Sigmoid colon (tissue), 7 donors: ENCODE measurements at places on chromosomes 6 and 20. TPM values are rescaled to one million over a fixed set of nuclear protein-coding genes. Genes with fewer than 3 reads are reported as not detected.
A peak's percentile ranks its signal among the peaks of the same experiment; 100 is the strongest.

Gene PLA2G7
- total RNA-seq, result not detected

Gene RAET1G
- total RNA-seq, result not detected

Gene HAO1
- total RNA-seq, result not detected

Gene SLC4A11
- not detected for total RNA-seq

Gene CLDN20
- not detected for total RNA-seq

Gene FAM83C
- total RNA-seq, result not detected

Gene LAMA2
- 59.6 TPM for total RNA-seq

Gene SLC26A8
- total RNA-seq, result not detected

Gene ARFGEF3
- total RNA-seq, result 1.5 TPM

Gene RFX6
- not detected for total RNA-seq

GRCh38 chr20:19918965-19919329, 98.2 kb upstream of the NAA20 start:
- no peaks in the 10 kb centered on the region for H3K27me3 ChIP-seq
- H3K4me3 ChIP-seq, result no peak overlapping the region
- no peaks in the 10 kb centered on the region for H3K4me1 ChIP-seq
- no peak overlapping the region for H3K27ac ChIP-seq
- no peak for DNase-seq

- H3K4me3 ChIP-seq, result no peak overlapping the region
- H3K4me1 ChIP-seq, result no peaks in the 10 kb centered on the region
- H3K36me3 ChIP-seq, result no peaks in the 10 kb centered on the region
- no peak for DNase-seq
- H3K27me3 ChIP-seq, result no peaks in the 10 kb centered on the region
These were observed 33.2 kb upstream of the PLEKHG1 start for GRCh38 chr6:150566486-150566885.

GRCh38 chr6:160368670-160369069, 20.5 kb downstream of the SLC22A3 start:
- no peak overlapping the region for H3K4me3 ChIP-seq
- H3K4me1 ChIP-seq, result no peaks in the 10 kb centered on the region
- no peaks in the 10 kb centered on the region for H3K27me3 ChIP-seq
- H3K36me3 ChIP-seq, result no peaks in the 10 kb centered on the region

GRCh38 chr6:14383393-14384174, 266.0 kb downstream of the CD83 start:
- DNase-seq, result no peak
- H3K27me3 ChIP-seq, result no peaks in the 10 kb centered on the region
- H3K4me3 ChIP-seq, result no peak overlapping the region

DNA sequence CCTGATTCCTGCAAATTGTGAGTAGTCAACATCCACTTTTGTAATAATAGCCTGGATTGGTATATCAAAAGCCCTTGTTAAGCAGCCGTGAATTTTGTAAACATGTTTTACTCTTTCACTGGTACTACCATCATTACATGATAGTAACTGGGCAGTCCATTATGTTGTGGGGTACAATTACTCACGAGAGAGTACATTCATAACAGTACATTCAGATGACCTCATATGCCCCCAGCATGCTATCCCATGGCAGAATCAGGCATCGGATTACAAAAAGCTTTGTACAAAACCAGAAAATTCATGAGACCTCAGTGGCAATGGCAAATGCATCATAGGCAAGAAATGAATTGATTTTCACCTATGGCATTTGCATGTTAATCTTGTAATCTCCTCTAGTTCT, 166.2 kb downstream of the EPM2A start:
- DNase-seq, result no peak
- H3K27ac ChIP-seq, result no peak overlapping the region
- no peak overlapping the region for H3K4me3 ChIP-seq
- peaks cover 8% of the 10 kb centered on the region for H3K4me1 ChIP-seq
- no peaks in the 10 kb centered on the region for H3K27me3 ChIP-seq
- no peaks in the 10 kb centered on the region for H3K36me3 ChIP-seq

GRCh38 chr20:46214824-46215488, 93.3 kb downstream of the CDH22 start:
- peaks cover 9% of the 10 kb centered on the region for H3K27me3 ChIP-seq
- H3K27ac ChIP-seq, result no peak overlapping the region
- no peak overlapping the region for H3K4me3 ChIP-seq
- H3K36me3 ChIP-seq, result no peaks in the 10 kb centered on the region

GRCh38 chr6:39929039-39929732, 5.1 kb downstream of the MOCS1 start:
- DNase-seq, result no peak
- peaks cover 5% of the 10 kb centered on the region for H3K36me3 ChIP-seq
- H3K27me3 ChIP-seq, result no peaks in the 10 kb centered on the region
- H3K4me1 ChIP-seq, result peaks cover 23% of the 10 kb centered on the region
- no peak overlapping the region for H3K27ac ChIP-seq

DNA sequence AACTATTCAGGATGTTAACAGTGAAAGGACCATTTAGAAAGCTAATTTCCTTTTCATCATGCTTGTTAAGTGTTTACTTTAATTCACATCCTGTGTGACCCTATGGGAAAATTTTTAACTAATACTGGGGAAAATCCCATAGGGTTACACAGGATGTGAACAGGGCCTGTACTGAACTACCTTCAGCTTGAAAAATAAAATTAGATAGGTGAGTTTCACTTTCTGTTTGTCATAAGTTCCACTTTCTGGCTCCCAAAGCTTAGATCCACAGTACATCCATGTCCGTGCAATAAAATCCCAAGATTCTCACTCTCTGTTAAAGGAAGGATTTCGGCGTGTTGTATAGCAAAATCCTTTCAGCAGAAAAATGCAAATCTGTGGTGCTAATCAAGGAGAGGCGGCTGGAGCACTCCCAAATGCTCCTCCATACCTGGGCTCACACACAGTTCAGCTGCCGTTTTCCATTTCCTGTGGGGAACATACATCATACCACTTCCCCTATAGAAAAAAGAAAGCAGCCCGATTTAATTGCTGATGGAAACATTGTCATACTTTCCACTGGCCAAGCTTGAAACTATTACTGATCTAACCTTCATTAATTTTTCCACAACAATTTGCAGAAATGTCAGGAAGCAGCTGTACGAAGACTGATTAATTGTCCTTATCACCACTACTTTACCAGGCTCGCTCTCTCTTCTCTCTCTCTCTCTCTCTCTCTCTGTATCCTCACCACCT, 125.2 kb downstream of the HIVEP2 start:
- DNase-seq, result no peak
- H3K4me3 ChIP-seq, result no peak overlapping the region
- H3K36me3 ChIP-seq, result no peaks in the 10 kb centered on the region
- H3K27me3 ChIP-seq, result no peaks in the 10 kb centered on the region
- H3K4me1 ChIP-seq, result peaks cover 47% of the 10 kb centered on the region

DNA sequence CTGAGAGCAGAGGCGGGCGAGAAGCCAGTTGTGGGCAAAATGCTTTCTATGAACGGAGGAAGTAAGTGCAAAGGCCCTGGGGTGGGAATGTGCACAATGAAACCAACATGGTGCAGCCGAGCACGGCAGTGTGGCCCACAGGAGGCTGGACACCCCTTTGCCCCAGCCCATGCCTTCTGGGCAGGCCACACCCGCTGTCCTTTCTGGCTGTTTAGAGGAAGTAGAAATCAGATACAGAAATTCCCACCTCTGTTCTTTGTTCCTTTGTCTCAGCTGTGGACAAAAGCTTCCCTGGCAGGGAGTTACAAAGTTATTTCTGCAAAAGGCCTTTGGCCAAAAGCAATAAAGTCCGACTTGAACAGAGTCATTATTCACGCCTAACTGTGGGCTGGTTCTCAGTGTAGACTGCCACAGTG, 11.9 kb downstream of the SULF2 start:
- peak overlapping the region; percentile 43 for H3K27ac ChIP-seq
- DNase-seq, result no peak
- H3K36me3 ChIP-seq, result no peaks in the 10 kb centered on the region
- no peaks in the 10 kb centered on the region for H3K27me3 ChIP-seq
- H3K4me3 ChIP-seq, result no peak overlapping the region
- H3K4me1 ChIP-seq, result peaks cover 34% of the 10 kb centered on the region

GRCh38 chr6:169589699-169590257, 112.1 kb downstream of the WDR27 start:
- peak overlapping the region; percentile 45 for H3K27ac ChIP-seq
- no peak overlapping the region for H3K4me3 ChIP-seq
- H3K4me1 ChIP-seq, result no peaks in the 10 kb centered on the region
- H3K36me3 ChIP-seq, result no peaks in the 10 kb centered on the region
- H3K27me3 ChIP-seq, result no peaks in the 10 kb centered on the region

DNA sequence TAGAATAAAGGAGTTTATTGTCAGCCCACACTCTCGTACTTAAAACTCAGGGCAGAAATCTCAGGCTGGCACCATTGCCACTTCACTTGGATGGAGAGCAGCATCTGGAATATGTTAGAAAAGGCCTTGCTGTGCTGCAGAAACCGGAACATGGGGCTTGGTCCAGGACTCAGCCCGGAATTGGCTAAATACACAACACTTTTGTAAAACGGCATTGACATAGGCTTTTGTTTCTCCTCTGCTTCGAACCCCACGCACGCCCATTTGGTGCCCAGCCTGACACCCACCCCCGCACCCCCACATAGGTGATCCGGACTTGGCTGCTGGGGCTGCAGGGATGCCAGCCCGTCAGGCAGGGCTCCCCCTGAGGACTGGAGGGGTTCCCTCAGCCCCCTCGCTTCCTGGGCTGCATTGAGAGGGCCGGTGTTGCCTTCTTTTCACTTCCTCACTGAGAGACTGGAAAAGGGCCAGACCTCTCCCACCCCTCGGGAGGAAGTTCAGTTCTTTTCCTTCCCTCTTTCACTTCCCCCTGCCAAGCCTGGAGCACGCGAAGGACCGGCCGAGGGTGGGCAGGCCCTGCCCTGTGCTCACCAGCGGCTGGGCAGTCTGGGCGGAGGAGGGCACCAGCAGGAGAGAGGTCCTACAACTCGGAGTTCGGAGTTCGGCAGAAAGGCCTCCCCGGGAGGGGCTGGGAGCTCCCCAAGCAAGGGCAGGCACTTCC, 17.9 kb upstream of the CST3 start:
- no peaks in the 10 kb centered on the region for H3K27me3 ChIP-seq
- no peak overlapping the region for H3K4me3 ChIP-seq
- peak; percentile 85 for DNase-seq
- peak overlapping the region; percentile 76 for H3K27ac ChIP-seq
- H3K4me1 ChIP-seq, result peaks cover 18% of the 10 kb centered on the region
- no peaks in the 10 kb centered on the region for H3K36me3 ChIP-seq

DNA sequence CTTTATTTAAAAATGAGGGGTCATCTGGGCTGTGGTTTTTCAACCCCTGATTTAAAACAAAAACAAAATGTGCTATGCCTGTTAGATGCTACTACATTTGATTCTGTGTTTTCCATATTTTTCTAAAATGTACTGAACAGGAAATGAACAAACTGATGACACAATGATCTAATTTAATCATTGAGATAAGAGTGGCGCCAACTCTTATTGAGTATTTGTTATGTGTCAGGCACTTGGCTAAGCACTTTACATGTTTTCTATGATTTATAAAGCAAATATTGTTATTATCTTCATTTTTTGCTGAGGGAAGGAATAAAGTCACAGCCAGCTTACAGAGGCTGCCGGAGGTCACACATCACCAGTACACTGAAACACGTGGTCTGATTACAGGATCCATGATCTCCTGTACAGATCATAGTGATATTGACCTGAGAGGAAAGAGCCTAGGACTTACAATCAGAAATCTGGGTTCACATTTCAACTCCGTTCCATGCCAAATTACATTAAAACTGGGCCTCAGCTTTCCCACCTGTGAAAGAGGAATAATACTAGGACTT, 166.7 kb downstream of the ESR1 start:
- no peak overlapping the region for H3K4me3 ChIP-seq
- H3K27ac ChIP-seq, result no peak overlapping the region
- H3K27me3 ChIP-seq, result no peaks in the 10 kb centered on the region
- no peaks in the 10 kb centered on the region for H3K4me1 ChIP-seq
- no peak for DNase-seq
- no peaks in the 10 kb centered on the region for H3K36me3 ChIP-seq

- H3K4me1 ChIP-seq, result peaks cover 24% of the 10 kb centered on the region
- H3K36me3 ChIP-seq, result peaks cover 77% of the 10 kb centered on the region
- no peaks in the 10 kb centered on the region for H3K27me3 ChIP-seq
These were observed 5.3 kb downstream of the IDH3B start for GRCh38 chr20:2658414-2659354.

DNA sequence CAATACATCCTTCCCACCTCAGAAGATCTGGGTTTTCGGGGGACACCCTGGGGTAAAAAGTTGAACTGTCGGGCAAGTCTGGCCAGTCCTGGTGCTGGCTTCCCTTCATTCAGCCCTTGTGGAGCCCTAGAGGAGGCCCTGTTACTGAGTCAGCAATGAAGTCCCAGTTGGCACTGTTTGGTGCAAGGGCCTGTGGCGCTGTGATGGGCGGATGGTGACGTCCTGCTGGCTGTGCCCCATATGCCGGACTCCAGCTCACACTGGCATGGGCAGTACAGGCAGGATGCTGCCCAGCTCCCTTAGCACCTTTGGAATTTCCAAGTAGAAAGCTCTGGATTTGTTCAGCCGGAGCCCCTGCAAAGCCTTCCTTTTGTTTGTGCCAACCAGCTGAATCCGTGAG, 186.2 kb upstream of the PMEPA1 start:
- no peak overlapping the region for H3K27ac ChIP-seq
- no peak overlapping the region for H3K4me3 ChIP-seq
- peak; percentile 37 for DNase-seq
- H3K36me3 ChIP-seq, result no peaks in the 10 kb centered on the region
- H3K27me3 ChIP-seq, result no peaks in the 10 kb centered on the region

DNA sequence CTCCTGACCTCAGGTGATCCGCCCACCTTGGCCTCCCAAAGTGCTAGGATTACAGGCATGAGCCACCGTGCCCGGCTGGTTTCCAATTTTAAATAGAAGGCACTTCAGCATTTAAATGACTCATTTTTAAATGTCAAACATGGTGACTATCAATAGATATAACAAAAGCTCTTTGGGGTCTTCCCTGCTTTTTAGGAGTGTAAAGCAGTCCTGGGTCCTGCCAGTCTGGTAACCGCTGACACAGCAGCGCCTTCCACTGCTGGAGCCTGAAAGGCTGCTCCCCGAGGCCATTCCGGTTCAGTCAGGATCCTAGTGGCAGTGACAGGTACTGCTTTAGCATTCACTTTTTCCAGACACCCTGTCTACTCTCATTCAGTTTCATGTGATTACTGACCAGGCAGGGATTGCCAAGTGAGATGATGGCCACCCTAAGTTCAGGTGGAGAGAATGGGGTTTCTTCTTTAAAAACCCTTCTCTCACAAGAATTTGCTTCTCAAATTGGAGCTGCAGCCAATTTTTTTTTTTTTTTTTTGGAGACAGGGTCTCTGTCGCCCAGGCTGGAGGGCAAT, 5.1 kb downstream of the DIDO1 start:
- no peaks in the 10 kb centered on the region for H3K4me1 ChIP-seq
- no peak overlapping the region for H3K4me3 ChIP-seq
- no peak overlapping the region for H3K27ac ChIP-seq

GRCh38 chr6:167826896-167827582, at the start of gene AFDN:
Gene AFDN, plus strand, starts transcription at chr6:167826911. Its CDS starts 222 bp downstream, at chr6:167827133.
- peak; percentile 70 for DNase-seq
- peak within 1 kb of the TSS; percentile 85 for H3K27ac ChIP-seq
- no peaks in the 10 kb centered on the region for H3K27me3 ChIP-seq

DNA sequence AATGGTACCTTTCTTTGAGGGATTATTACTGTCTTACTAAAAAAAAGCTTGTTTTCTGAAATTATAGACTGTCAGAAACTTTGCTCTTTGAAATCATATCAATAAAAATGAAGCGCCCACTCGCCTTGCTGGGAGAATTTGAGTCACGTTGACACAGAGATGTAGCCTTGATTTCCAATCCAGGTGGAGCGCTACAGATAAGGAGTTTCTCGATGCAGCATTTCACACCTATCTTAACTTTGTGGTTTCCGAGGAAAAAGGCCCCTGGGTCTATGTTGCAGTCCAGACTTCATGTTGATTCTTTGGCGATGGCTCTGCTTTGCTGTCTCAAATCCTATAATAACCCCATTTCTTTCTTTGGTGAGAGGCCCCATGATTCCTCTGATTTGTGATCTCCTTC, 158.1 kb upstream of the ARG1 start:
- no peaks in the 10 kb centered on the region for H3K36me3 ChIP-seq
- DNase-seq, result no peak
- no peak overlapping the region for H3K27ac ChIP-seq
- no peaks in the 10 kb centered on the region for H3K4me1 ChIP-seq
